ENCODE measurements at places on chromosomes 16 and 17.

DNA sequence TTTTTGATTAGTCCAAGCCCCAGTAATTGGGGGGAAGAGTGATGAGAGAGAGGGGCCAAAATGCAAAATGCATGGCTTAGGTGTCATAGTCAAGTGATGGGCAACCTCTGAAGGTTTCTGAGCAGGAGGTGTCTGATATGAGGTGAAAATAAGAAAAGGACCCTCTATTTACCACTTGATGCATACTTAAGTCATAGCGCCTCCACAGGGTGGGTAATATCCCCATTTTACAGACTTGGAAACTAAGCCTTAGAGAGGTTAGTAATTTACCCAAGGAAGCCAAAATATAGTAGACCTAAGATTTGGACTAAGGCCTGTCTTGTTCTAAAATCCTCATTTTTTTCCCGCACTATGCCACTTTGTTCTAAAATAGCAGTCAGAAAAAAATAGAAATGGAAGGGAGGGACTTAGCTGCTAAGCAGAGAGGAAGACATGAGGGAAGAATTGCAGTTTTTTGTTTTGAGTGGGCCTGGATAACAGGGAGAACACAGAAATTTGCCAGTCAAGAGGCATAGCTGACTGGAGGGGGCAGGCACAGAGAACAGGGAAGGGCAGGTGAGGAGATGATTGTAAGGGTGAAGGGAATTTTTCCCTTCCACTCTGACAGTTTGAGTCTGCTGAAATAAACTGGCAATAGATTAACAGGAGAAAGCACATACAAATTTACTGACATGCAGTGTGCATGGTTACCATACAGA lies 2.3 kb upstream of the GRB2 start:
- no peak for DNase-seq

DNA sequence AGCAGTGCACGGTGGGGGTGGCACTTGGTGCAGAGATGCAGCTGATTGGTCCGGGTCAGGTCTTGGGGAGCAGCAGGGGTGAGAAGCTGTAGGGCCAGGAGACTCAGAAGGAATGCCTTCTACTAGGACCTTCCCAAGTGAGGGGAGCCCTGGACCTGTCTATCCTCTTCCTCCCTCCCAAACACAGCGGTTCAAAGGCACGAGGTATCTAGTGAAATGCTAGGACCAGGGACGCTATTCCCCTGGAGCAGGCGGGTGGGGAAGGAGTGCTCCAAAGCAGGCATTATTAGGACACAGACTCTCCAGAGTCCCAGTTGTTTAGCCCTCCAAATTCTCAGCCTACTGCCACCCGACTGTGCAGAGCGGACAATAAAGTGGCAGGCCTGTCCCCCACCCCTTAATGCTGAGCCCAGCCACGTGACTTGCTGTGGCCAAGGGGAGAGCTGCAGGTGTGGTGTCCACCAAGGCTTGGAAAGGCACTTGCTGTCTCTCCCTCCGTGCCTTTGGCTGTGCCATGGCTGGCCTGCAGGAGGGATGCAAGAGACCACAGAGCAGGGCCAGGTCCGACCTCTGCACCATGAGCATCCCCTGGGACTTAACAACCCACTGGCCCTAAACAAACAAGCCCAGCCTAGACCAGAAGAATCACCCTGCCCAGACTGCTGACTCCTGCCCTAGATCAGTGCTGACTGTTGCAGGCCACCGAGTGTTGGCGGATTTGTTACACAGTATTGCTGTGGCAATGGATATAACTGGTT lies 97.2 kb downstream of the TBC1D16 start:
- no peak for DNase-seq

- no peak for DNase-seq
Measured at GRCh38 chr16:28990375-28991040, 5.7 kb downstream of the LAT start.

DNA sequence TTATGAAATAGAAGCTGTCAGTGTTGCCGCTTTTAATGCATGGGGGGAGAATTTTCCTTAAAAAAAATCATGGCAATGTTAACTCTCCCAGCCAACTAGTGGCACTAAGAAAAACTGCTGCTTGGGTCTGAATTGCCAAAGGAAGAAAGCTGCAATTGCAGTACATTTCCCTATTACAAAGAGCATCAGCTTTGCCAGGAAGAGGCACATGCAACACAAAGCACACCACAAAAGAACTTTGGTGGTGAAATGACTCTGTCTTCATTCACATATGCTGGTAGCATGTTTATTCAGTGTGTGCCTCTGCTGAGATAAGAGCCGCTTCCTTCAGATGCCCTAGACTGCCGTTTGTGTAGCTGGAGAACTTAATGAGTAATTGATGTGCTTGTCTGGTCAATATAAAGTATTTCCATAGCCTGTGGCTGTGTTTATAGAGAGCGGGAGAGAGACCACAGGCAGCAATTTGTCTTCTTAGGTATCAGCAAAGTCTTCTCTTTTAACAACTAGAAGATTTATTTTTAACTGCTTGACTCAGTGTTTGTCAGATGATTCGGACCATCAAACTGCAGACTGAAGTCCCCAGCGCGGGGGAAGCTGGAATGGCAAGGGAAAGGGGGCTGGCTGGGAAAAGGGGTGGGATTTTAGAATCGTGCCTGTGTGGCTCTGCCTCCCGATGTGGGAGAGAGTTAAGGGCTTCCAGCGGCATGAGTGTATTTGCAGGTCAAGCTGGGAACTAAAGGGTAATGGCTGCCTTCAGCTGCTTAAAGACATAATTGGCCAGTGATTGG lies 115.1 kb downstream of the MRTFB start:
- no peak for DNase-seq

DNA sequence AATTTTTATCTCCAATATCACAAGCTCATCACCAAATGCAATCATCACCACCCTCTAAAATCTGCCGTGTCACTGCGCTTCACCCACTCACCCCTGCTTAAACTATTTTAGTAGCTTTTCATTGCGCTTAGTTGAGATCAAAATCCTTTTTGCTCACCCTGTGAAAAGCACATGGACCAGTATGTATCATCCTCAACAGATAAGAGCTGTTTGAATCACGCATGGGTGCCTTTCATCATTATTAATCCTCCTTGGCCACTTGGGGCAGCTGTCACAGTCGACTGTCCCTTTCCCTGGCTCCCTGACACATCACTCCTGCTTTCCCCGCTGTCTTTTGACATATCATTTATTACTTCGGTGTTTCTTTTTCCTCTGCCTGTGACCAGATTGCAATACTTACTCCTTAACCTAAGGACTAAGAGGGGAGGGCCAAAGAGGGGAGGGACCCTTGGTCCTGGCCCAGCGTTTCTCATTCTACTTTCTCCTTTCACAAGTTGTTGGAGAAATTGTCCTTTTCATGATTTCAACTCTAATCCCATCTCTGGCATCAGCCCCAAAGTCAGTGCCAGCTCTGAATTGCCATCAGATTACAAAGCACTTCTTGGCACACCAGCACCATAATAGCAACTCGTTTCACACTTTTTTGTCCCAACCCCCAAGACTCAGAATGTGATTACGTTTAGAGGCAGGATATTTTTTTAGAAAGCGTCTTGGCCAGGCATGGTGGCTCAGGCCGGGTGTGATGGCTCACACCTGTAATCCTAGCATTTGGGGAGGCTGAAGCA lies 8.6 kb upstream of the KDM6B start:
- DNase-seq: no peak

DNA sequence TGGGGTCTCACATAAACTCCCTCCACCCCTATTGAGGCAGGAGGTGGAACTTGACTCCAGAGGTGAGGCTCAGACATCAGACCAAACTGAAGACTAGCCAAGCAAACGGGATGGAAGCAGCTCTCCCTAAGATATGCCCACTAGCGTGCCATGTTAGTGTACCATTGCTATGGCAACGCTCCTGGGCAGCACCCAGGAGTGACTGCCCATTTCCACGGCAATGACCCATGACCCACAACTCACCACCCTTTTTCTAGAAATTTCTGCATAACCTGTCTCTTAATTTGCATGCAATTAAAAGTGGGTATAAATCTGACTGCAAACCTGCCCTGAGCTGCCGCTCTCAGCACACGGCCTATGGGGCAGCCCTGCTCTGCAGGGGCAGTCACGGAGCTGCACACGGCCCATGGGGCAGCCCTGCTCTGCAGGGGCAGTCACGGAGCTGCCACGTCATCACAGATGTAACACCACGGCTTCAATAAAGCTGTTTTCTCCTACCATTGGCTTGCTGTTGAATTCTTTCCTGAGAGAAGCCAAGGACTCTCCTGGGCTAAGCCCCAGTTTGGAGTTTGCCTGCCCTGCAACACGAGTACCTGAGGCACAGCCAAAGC lies 164.3 kb downstream of the RBFOX3 start:
- DNase-seq: no peak

DNA sequence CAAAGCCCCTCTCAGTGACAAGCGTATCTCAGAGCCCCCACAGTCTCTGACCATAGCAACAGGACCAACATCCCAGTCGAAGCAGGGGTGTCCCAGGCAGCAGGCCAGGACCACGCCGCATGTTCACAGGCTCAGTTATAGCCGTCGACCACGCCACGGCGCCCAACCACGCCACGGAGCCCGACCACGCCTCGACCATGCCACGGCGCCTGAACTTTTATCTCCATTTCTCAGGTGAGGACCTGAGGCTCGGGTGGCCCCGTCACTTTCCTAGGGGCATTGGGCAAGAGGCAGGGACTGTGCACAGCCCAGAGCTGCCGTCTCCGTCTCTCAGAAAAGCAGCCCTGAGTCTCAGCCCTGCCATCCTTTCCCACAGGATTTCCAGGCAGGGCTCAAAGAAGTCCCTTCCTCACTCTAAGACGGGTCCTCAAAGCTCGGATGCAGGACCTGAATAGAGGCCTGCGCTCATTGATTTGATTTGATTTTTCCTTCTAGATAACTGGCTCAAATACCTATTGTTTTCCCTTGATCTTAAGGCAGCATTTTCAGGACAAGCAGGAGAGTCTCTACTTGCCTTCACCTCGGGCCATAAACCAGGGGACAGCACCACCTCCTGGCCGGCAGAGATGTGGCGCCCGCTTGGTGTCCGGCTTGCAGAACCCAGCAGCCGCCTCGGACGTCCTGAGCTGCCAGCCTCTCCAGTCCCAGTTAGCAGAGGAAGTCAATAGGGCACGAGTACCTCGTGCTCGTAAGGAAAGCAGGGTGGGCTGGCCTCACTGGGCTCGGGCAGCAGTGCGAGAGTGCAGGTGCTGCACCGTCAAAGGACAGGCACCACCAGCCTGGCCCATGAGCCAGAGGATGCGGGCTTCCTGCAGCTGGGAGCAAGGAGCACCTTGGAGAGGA lies 38.8 kb downstream of the C16orf95 start:
- DNase-seq: peak; percentile 58

- no peak for DNase-seq
Measured at GRCh38 chr17:65323049-65323448, 185.9 kb downstream of the RGS9 start.

DNA sequence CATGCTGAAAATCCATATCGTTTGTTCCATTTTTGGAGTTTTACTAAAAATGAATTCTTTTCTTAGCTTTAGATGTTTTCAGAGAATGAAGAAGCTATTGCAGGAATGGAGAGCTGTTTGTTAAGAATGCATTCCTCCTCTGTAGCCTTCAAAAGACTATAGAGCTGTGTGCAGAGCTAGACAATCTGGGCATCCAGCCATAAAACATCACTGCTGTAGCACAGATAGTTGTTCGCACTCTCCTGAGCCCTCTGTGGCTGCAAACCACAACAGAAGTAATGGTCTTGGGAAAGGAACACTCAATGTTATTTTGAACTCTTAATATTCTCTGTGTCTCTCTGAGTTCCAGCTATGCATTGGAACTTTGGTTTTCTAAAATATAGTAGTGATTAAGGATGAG lies 4.9 kb downstream of the TNRC6C start:
- DNase-seq: peak; percentile 59

DNA sequence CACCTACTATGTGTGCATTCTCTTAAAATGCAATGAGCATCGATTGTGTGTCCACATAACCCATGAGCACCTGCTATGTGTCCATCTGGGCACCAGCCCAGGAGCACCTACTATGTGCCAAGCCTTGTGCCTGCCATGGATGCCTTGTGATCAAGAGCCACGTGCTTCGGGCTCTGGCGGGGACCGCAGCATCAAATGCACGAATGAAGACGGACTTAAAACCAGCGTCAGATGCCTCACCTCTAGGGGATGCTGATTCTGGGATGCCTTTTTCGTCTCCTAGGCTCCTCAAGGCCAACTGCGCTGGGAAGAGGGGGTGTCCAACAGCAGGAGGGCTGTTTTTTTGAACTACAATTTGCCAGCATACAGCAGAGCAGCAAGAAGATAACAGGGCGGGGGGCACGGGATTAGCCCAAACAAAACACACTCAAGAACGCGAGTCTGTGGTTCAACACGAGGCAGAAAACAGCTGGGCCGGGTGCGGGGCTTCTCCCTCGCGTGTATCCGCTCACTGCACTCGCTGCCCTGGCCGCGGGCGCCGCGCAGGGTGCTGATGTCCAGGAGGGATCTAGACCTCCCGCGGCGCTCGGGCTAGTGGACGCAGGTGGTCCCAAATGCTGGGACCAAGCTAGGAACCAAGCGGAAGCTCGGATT lies 1.2 kb upstream of the GLIS2 start:
- DNase-seq: peak; percentile 22

Data from mammary epithelial cell (primary cell).